ENCODE measurements at places on chromosomes 11 and 22.
A peak's percentile ranks its signal among the peaks of the same experiment; 100 is the strongest.

DNA sequence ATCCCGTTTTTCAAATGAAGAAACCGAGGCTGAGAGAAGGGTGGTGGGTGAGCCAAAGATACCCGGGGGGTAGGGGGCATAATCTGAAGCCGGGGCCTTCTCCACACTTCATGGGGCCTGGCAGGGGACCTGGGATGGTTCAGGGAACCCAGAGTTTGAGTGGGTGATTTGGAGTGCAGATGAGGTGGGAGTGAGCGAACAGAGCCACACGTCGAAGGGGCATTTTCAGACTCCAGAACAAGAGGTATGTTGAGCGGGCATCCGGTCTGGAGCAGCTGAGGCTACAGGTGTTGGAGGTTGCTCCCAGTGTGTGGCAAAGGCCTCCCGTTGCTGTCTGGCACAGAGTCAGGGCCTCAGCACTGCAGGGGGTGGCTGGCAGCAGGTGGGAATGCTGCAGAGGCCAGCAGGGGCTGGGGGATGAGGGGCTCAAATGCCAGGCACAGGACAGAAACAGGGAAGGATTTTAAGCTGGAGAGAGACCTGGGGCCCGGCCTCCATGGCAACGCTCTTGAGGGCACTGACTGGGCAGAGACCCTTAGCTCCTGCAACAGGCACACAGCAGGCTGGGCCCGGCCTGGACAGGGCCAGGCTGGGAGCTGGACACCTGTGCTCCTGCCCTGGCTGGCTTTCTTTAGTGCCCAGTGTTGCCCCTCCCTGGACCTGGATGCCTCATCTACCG, 46.2 kb downstream of the WNT11 start:
- no peak for DNase-seq

DNA sequence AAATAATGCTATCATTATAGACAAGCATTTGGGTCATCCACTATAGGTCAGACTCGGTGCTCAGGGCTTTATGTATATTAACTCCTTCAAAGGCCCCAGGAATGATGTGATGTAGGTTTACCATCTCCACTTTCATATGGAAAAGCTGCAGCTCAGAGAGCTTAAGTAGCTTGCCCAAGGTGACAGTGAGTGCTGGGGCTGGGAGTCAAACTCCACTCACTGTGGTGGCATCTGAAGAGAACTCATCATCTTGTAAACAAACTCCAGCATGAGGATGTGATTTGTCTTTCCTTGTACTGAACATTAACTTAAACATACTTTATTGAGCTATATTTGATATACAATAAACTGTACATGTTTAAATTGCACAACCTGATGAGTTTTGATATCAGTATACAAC, 25.4 kb downstream of the TENM4 start:
- no peak for DNase-seq

GRCh38 chr11:59680287-59681154, 11.7 kb upstream of the PATL1 start:
- DNase-seq = peak; percentile 31

GRCh38 chr11:32433101-32433913, 2.0 kb downstream of the WT1 start:
- no peak for DNase-seq

- DNase-seq = no peak
These were observed 84.7 kb downstream of the MAML2 start for GRCh38 chr11:96257972-96258934.

GRCh38 chr11:324156-324555, 3.5 kb upstream of the IFITM3 start:
- no peak for DNase-seq

GRCh38 chr11:44033411-44033850, 14.3 kb upstream of the ACCSL start:
- DNase-seq = no peak

DNA sequence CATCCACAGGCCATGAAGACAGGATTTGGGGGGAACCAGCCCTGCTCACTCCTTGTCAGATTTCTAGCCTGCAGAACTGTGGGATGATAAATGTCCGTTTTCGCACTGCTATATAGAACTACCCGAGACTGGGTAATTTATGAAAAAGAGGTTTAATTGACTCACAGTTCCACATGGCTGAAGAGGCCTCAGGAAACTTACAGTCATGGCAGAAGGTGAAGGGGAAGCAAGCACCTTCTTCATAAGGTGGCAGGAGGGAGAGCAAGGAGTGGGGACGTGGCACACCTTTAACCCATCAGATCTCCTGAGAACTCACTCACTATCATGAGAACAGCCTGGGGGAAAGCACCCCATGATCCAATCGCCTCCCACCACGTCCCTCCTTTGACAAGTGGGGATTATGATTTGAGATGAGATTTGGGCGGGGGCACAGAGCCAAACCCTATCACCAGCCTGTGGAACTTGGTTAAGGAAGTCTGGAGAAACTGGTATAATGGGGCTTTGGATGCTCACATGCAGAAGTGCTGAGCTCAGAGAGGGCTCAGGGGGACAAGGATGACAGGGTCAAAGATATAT, 50.7 kb downstream of the MYEOV start:
- DNase-seq = no peak

- no peak for DNase-seq
These were observed 93.8 kb upstream of the ALX4 start for GRCh38 chr11:44403587-44404273.

DNA sequence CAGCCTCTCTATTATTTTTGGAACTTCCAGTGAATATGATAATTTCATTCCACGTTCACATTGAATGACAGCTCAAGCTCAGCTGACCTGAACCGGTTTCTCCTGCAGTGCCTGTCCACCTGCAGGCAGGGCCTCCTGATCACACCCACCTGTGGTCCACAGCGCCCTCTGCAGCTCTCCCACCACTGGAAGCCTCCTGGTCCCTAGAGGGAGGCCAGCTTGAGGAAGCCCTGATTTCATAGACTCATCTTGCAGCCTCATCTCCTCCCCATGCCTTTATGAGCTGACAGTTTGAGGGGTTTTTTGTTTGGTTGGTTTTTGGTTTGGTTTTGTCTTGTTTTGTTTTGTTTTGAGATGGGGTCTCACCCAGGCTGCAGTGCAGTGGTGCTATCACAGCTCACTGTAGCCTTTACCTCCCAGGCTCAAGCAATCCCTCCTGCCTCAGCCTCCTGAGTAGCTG, 29.9 kb upstream of the MALAT1 start:
- no peak for DNase-seq

GRCh38 chr11:115505175-115505574, 960 bp upstream of the CADM1 start:
- DNase-seq = no peak

GRCh38 chr11:59944720-59945119, 6.5 kb downstream of the OOSP1 start:
- DNase-seq = no peak

DNA sequence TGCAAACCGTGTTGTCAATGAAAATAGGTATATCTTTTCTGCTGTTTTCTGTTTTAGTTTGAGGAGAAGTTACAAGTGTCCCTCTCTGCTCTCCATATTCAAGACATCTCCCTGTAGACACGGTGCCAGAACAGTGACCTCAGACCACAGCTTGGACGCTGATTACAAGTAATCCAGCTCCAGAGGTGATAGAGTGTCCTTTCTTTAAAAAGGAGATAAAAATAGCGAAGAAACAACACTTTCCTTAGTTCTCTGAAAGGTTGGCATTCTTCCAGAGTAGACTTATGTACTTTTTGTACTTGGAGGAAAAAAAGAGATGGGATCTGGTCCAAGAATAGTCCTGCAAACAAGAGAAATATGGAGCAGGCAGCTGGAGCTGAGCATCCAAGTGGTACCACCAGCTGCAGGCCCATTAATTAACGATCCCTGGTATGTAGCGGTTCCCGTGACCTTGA, 43.0 kb upstream of the WT1 start:
- DNase-seq = no peak

DNA sequence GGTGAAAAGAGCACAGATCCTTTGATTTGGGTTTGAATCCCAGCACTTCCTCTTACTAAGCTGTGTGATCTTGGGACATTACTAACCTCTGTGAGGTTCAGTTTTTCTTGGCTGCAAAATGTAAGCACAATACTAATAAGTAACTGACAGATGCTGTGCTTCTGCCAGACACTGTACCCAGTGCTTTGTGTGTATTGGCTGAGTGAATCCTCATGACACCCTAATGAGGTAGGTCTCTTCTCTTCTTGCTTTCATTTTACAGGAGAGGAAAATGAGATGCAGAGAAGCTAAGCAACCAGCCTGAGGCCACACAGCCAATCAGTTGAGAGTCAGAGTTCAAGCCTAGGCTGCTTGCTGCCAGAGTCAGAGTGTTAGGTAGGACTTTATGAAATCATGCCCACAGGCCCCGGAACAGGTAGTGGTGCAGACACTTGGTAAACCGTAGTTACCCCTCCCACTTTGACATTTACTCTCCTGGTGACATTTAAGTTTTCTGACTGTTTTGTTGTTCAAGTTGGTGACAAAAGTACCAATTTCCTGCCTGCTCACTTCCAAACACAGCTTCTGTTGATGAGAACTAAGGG, 21.2 kb downstream of the PTPRJ start:
- peak; percentile 64 for DNase-seq

DNA sequence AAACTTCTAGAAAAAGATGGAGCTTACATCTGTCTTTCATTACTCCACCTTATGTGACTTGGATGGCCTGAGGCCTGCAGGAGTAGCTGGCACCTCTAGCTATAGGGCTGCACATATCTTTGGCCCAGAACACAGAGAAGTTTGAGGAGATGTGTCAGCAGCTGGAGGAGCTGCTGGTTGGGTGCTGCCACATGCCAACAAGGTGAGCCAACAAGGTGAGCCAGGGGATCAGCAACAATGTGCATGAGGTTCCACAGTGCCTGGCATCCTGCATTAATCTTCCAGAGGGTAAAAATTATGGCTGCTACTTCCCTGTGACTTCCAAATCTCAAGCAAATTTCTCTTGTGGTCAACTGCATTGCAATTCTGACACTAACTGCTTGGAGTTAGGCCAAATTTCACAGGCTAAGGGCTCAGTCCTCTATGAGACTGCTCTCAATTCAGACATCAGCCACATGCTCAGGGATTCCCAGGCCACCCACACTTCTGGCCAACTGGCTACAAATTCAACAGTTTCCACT, 16.0 kb downstream of the RBM7 start:
- no peak for DNase-seq

GRCh38 chr11:69005183-69005630, 7.8 kb downstream of the MRGPRF start:
- DNase-seq = no peak

DNA sequence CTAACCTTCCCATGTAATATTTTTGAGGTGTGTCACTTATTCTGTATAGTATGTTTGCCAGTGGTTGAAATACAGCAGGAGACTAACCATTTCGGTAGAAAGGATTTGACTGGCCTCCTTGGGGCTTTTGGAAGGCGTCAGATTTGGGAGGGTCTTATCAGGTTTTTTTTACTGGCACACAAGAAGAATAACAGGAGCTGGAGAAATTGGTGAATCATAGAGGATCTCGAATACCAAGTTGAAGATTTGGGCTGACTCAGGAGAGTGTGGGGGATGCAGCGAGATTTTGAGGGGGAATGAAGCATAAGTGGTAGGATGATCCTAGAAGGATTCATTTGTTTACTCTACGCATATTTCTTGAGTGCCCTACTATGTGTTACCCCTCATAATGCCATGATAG, 200.5 kb downstream of the DDX10 start:
- no peak for DNase-seq

- no peak for DNase-seq
These were observed 148.3 kb upstream of the THY1 start for GRCh38 chr11:119571311-119571710.

- DNase-seq = no peak
These were observed 3.4 kb downstream of the JAML start for GRCh38 chr11:118221419-118221818.

DNA sequence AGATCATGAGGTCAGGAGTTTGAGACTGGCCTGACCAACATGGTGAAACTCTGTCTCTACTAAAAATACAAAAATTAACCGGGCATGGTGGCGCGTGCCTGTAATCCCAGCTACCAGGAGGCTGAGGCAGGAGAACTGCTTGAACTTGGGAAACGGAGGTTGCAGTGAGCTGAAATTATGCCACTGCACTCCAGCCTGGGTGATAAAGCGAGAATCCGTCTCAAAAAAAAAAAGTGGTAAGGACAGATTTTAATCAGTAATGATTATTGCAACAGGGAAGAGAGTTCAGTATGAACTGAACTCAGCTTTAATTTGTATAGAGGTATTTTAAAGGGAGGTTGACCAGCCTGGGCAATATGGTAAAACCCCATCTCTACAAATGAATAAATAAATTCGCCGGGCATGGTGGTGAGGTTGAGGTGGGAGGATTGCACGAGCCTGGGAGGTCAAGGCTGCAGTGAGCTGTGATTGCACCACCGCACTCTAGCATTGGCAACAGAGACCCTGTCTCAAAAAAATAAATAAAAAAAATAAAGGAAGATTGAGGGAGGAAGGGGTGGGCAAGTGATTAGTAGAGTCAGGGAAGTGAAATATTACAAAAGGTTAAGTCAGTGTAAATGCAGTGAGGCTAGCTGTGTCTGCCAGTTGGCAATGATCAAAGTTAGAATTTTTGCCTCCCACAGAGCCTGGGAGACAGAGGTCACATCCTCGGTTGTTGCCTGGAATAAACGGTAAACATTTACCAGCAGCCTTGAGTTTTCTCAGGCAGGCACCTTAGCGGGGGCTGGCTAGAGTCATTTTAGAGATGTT, 2.6 kb upstream of the MCM5 start:
- peak; percentile 59 for DNase-seq

GRCh38 chr11:97746818-97747217, 1273.9 kb upstream of the CNTN5 start:
- DNase-seq = no peak

DNA sequence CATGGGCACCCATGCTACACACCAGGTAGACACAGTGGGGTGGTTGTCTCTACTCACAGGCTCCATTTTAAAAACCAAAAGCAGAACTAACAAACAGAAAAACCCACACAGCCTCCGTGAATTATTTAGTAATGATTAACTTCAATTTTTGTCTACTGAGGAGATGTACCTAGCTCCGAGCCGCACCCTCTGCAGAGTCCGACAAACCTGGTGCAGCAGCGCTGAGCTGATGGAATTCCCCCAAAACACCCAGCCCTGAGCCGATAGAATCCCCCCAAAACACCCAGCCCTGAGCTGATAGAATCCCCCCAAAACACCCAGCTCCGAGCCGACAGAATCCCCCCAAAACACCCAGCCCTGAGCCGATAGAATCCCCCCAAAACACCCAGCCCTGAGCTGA, 927.0 kb downstream of the BRD1 start:
- DNase-seq = no peak

GRCh38 chr22:20525048-20525447, 17.6 kb downstream of the MED15 start:
- no peak for DNase-seq

Data from brain pericyte (primary cell).